ENCODE measurements at places on chromosomes 13 and 19.

- DNase-seq, result no peak
Measured at GRCh38 chr19:5935473-5936291, 21.6 kb downstream of the CAPS start.

DNA sequence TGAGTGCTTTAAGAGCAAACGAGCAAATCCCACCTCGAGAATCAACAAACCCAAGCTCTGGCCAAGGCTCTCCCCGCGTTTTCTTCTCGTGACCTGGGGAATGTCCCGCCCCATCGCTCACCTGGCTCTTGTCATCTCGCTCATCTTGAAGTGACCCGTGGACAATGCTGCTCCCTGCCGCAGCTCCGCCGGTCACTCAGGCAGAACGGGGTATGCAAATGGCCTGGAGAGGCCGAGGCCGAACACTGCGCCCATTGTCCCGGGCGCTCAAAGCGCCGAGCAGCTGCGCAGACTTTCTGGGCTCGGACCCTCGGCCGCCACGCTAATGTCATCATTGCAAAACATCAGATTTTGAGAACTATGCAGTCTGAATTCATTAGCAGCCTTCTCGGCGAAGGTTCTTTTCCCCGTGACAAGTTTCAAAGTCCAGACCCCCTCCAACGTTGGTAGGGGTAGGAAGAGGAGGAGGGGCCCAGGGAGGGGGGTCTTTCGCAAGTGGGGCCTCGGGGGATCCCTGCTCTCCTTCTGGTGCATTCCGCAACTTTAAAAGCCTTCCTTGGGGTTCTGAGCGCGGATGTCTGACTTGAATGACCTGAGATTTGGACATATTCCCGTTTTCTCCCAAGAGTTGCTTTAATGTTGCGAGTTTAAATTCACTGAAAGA, 39.7 kb downstream of the SOX1 start:
- DNase-seq, result no peak

- DNase-seq, result no peak
Measured at GRCh38 chr13:25874064-25874737, 177.6 kb downstream of the SHISA2 start.

- DNase-seq, result no peak
Measured at GRCh38 chr13:44759384-44760360, 183.5 kb upstream of the TSC22D1 start.

GRCh38 chr19:4061178-4061682, 5.5 kb downstream of the ZBTB7A start:
- DNase-seq, result no peak

DNA sequence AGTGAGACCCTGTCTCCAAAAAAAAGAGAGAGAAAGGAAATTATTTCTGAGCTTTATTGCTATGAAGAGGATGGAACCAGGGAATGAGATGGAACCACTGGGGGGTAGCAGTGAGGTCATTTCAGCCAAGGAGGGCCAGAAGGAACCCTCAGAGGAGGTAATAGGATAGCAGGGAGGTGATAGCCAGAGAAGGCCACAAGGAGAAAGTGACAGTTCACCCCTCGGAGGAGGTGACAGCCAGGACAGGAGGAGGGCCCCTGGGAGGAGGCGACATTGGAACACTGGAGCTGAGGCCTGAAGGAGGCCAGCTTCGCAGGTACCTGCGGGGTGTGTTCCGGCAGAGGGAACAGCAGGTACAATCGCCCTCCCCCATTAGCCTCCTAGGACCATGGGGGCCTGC, 675 bp upstream of the PGPEP1 start:
- no peak for DNase-seq

DNA sequence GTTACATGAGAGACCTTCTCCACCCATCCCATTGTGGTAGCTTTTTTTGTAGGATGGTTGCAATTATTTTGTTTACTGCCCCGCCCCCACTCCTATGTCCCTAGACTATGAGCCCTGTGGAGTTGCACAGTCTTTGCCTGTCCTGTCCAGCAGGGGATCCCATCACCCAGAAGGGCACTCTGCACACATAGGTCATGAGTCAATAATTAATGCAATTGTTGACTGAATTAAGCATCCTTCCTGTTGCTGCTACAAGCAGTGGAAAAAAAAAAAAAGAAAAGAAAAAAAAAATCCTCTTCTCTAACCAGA, 14.2 kb downstream of the C19orf81 start:
- DNase-seq, result no peak

- DNase-seq, result peak; percentile 26
Measured at GRCh38 chr19:39199025-39199424, 2.3 kb downstream of the NCCRP1 start.

GRCh38 chr13:97935071-97935470, 18.4 kb upstream of the IPO5 start:
- DNase-seq, result no peak

DNA sequence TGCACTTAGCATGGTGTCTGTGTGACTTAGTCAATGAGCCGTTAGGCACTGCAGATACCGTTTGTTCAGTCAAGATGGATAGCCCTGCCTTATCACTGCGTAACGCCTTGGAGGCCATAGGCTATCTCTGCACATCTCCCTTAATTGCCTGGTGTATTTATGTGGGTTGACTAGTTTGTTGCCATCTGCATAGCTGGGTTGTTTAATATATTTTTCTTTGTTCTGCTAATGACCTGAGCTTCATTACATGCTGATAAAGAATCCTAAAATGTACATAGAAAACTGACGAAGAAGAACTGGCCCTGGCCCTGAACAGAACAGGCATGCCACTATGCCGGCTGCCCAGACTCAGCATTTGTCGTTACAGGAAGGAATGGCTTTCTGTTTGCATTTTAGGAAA, 297.8 kb downstream of the SHISA2 start:
- DNase-seq, result no peak

DNA sequence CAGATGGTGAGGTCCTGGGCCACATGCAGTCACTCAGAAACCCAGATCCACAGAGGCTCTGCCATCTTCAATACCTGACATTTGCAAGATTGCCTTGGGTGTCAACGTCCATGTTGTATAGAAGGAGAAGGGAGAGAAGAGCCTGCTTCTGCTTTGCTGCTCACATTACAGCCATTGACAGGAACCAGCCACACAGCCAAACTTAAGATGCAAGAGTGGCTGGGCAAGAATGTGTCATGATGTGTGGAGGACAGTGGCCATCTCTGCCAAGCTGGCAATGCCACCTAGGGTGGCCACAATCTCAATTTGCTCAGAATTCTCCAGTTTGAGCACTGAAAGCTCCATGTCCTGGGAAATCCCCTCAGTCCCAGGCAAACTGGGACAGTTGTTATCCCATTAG, 25.9 kb upstream of the SERPINE3 start:
- DNase-seq, result no peak

- DNase-seq, result no peak
Measured at GRCh38 chr19:45408830-45409556, 2.5 kb downstream of the POLR1G start.

DNA sequence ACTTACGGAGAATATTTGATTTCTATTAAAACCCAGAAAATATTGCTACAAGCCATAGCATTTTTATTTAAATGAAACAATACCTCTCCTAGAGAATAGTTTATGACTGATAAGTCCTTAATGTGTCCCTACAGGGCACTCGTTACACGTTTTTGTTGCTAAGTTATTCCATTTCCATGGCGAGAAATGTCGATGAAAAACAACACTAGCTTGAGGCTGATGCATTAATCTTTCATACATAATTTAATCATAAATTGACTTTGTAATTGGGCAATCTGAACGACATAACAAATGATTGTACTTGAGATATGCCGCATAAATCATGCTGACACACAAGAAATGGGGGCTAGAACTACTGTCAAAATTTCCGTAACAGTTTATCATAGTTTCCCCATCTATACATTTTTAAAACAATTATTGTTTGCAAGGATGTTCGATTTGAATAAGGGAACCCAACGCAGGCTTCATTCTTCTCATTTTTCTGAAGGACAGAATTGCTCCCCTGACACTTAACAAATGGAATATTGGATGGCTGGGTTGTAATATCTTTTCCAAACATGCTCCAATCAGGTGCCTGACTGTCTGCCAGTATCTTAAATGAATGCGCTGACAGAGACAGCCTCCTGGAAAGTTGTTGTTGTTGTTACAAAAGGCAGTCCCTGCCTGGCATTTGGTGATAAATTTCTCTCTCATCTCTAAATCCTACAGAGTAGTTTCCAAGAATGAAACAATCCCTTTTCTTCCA, 61.9 kb downstream of the FLT1 start:
- DNase-seq, result no peak

GRCh38 chr19:30229525-30230174, 142.5 kb upstream of the ZNF536 start:
- no peak for DNase-seq

DNA sequence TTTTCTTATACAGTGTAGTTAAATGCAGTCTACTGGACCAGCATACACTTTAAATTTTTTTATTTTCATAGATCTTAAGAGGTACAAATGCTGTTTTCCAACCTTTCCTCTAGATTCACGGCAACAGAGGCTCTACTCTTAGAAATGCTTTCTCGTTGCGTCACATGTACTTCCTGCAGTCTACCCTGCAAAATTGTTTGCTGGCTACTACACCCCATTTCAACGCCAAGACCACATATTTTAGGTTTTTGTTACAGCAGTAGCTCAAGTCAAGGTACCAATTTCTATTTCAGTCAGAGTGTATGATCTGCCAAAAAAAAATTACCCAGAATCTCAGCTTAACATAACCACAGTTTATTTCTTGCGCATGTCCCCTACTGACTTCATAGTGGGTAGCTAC, 94.1 kb downstream of the TNFSF13B start:
- no peak for DNase-seq

DNA sequence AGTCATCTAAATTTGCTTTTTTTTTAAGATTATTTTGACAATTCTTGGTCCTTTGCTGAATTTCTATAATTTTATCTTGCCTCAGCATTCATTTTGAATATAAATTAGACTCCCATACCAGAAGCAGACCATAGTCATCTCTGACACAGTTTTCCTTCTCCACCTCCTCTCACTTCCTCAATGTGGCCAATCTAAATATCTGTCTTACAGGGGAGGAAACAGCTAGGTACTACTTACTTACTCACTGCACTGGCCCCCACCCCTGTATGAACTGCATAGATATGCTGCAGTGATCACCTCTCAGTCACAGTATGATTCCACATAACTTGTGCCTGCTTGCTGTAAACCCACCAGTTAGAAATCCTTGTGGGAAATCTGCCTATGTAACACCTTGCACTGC, 665.6 kb downstream of the FGF9 start:
- DNase-seq, result no peak

GRCh38 chr13:46149272-46150133, 32.5 kb downstream of the LCP1 start:
- DNase-seq, result peak; percentile 95

DNA sequence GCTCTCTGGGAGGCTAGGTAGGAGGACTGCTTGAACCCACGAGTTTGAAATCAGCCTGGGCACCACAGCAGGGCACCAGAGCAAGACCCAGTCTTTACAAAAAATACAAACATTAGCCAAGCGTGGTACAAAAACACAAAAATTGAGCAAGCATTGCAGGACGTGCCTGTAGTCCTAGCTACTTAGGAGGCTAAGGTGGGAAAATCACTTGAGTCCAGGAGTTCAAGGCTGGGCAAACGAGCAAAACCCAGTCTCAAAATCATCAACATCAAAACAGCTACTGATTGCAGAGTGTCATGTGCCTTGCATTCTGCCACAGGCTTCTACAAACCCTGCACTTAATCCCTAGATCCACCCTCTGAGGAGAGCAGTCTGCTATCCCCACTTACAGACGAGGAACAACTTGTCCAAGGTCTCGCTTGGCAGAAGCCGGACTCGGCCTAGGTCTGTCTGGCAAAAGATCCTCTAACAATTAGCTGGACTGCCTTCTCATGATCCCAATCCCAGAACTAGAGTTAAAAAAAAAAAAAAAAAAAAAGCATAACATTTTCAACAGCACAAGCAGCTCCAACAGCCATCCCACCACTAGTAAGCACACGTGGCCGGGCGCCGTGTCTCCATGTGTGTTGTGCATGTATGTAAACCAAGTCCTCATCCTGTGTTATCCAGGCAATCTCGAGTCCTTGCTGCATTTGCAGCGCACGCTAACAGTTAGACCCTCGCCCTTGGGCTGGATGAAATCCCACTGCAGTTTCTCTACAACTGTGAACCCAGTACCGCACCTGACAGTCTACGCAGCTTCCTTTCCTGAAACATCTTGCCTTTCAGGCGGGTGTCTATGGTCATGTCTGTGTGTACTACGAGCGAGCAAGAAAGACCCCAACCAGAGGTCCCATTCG, 2.0 kb downstream of the PPP6R1 start:
- no peak for DNase-seq

DNA sequence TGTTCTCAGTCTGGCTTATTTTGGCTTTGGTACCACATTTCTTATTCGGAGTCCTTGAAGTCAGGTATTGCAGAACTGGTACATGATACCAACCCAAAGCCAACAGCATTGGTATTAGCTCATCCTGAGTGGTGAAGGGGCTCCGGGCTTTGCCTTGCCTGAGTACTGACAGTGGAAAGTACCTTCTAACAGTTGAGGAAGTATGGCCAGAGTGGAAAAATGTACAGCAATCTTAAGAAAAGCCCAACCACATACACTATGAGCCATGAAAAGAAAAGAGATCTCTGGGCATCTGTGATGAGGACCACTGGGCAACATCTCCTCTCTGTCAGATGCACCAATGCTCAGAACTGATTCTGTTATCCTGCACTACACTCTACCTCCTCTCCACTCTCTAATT, 8.3 kb downstream of the LCP1 start:
- DNase-seq, result no peak

- DNase-seq, result no peak
Measured at GRCh38 chr13:97385146-97385545, 48.8 kb upstream of the RAP2A start.

- no peak for DNase-seq
Measured at GRCh38 chr13:35191883-35192282, 249.8 kb downstream of the NBEA start.

- no peak for DNase-seq
Measured at GRCh38 chr13:111304603-111305289, 15.7 kb upstream of the TEX29 start.

- DNase-seq, result no peak
Measured at GRCh38 chr19:10408511-10409283, 5.4 kb upstream of the CDC37 start.

DNA sequence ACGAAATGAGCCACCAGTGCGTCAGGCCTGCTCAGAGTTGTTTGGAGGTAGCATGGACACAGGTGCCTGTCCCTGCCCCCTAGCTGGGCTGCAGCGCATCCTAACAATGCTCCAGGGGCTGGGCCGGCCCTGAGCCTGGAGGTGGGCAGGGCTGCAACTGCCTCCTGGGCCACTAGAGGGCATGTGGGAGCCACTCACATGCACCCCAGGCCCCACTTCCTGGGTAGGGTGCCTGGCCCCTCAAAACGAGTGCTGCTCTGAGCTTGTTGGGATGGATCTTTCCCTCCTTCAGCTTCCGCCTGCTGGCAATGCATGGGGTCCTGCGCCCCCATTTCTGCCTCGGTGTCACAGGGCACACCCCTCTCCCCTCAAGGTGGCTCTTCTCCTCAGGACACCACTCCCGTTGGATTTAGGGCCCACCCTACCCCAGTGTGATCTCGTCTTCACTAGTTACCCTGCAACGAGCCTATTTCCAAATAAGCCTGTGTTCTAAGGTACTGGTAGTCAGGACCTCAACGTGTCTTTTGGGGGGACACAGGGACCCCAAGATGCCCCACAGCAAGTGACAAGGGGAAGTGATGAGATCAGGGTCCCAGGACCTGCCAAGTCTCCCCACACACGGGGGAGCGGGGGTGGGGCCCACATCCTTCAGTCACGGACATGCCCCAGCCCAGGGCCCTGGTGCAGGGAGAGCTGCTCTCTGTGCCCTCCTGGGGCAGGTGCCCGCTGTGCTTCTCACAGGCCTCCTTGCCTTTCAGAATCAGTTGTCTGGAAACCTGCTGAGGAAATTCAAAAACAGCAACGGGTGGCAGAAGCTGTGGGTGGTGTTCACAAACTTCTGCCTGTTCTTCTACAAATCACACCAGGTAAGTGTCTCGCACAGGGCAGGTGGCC, 131.3 kb downstream of the STK24 start:
- no peak for DNase-seq

All from retinal pigment epithelial cell (primary cell).